CD4-positive, alpha-beta memory T cell (primary cell): ENCODE measurements at places on chromosomes 2 and 18.

DNA sequence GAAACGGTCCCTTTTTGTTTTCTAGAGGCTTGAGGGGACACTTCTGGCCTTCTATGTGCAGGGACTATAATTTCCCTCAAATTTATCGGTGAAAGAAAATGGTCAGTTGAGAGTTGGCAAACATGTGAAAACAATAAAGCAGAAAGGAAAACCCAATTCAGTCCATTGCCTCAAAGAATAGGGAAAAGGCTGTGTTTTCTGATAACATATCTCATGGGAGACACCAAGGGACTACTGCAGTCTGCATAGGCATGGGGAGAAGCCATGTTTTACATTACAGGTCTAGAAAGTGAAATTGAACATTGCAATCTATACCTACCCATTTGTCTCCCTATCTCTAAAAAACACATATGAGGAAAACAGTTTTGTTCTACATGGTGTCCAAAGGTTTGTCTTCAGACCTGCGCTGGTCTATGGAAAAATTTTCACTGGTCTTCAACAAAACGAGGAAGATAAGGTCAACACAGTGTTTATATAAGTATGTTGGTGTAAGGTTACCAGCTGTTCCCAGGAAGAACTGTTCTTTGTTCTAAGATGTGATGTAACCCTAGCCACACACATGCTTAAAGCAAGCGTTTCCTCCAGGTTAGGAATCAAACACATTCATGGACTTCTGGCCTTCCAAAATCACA, 179.7 kb downstream of the MREG start:
- no peak overlapping the region for H3K4me3 ChIP-seq
- DNase-seq = no peak
- H3K4me1 ChIP-seq = no peaks in the 10 kb centered on the region
- no peak overlapping the region for H3K27ac ChIP-seq

GRCh38 chr2:232341739-232342126, 36.8 kb upstream of the ALPP start:
- no peak overlapping the region for H3K27ac ChIP-seq
- H3K36me3 ChIP-seq = no peaks in the 10 kb centered on the region
- no peaks in the 10 kb centered on the region for H3K27me3 ChIP-seq
- H3K4me3 ChIP-seq = no peak overlapping the region
- no peaks in the 10 kb centered on the region for H3K4me1 ChIP-seq

GRCh38 chr2:38268001-38268400, 109.1 kb downstream of the ATL2 start:
- no peak for DNase-seq
- H3K36me3 ChIP-seq = no peaks in the 10 kb centered on the region
- H3K27ac ChIP-seq = no peak overlapping the region
- no peak overlapping the region for H3K4me3 ChIP-seq
- H3K4me1 ChIP-seq = no peaks in the 10 kb centered on the region

GRCh38 chr2:66814916-66815315, 380.0 kb downstream of the MEIS1 start:
- no peaks in the 10 kb centered on the region for H3K36me3 ChIP-seq
- H3K4me1 ChIP-seq = no peaks in the 10 kb centered on the region
- no peaks in the 10 kb centered on the region for H3K27me3 ChIP-seq
- no peak overlapping the region for H3K4me3 ChIP-seq

- no peaks in the 10 kb centered on the region for H3K4me1 ChIP-seq
- H3K27me3 ChIP-seq = no peaks in the 10 kb centered on the region
- no peak for DNase-seq
- H3K4me3 ChIP-seq = no peak overlapping the region
These were observed 105.8 kb downstream of the WDR7 start for GRCh38 chr18:56756966-56757365.

DNA sequence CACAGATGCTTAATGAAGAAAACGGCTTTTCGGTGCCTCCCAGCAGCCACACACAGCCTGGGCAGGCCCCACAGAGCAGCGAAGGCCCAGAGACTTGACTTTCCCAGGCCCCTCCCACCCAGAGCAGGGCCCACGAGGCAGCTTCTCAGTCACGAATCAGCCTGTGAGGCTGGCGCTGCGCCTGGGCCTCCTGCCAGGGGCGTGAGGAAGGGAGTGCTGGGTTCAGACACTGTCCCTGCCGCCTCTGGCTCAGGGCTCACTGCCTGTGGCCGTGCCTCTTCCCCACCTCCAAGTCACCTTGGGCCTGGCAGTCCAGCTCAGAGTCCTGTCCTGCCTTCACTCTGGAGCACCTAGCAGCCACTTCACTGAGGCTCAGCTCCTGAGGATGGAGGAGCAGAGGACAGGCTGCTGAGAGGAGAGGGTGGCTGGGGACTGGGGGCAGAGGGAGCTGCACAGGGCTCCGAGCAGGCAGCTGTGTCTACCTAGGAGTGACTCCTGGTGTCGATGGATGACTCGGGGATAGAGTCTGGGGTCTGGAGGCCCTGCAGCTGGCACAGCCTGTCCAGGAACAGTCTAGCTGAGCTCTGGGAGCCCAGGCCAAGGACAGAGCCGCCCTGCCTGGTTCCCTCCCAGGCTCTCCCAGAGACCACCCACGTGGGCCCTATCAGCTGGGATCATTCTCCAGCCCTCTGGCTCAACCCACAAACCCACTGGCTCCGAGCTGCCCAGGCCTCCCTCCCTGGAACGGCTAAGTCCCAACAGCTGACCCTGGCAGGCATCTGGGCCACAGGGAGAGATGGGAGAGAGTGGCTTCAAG, 36.4 kb upstream of the FOSL2 start:
- no peaks in the 10 kb centered on the region for H3K27me3 ChIP-seq
- no peaks in the 10 kb centered on the region for H3K36me3 ChIP-seq
- H3K4me1 ChIP-seq = peaks cover 47% of the 10 kb centered on the region
- DNase-seq = no peak

DNA sequence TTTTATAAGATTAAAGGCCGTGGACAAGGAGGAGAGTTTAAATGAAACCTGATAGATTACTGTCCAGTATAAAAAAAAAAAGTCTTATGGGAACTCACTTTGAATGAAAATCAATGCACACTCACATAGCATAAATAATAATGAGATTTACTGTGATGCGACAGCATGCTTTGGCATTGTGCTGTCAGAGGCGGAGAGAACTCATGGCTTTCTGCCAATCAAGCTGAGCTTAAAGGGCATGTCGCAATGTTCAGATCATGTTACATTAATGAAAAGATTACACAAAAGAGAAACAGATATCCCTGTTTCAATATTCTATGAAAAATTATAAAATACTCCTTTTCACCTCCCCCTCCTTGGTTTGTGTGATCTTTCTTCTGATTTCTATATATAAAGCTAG, 310.8 kb downstream of the ERBB4 start:
- no peaks in the 10 kb centered on the region for H3K27me3 ChIP-seq
- H3K27ac ChIP-seq = no peak overlapping the region
- no peaks in the 10 kb centered on the region for H3K4me1 ChIP-seq
- H3K4me3 ChIP-seq = no peak overlapping the region

- H3K4me3 ChIP-seq = no peak overlapping the region
- no peaks in the 10 kb centered on the region for H3K27me3 ChIP-seq
- no peak overlapping the region for H3K27ac ChIP-seq
- DNase-seq = no peak
- no peaks in the 10 kb centered on the region for H3K4me1 ChIP-seq
These were observed 317.0 kb downstream of the AGAP1 start for GRCh38 chr2:235810846-235811245.

- no peak overlapping the region for H3K27ac ChIP-seq
- H3K4me1 ChIP-seq = no peaks in the 10 kb centered on the region
- DNase-seq = no peak
- no peaks in the 10 kb centered on the region for H3K36me3 ChIP-seq
- H3K4me3 ChIP-seq = no peak overlapping the region
These were observed 54.1 kb upstream of the AQP4 start for GRCh38 chr18:26919627-26920026.

- H3K4me3 ChIP-seq = no peak overlapping the region
- H3K27me3 ChIP-seq = no peaks in the 10 kb centered on the region
- H3K36me3 ChIP-seq = no peaks in the 10 kb centered on the region
These were observed 157.5 kb upstream of the SESTD1 start for GRCh38 chr2:179422037-179422643.

DNA sequence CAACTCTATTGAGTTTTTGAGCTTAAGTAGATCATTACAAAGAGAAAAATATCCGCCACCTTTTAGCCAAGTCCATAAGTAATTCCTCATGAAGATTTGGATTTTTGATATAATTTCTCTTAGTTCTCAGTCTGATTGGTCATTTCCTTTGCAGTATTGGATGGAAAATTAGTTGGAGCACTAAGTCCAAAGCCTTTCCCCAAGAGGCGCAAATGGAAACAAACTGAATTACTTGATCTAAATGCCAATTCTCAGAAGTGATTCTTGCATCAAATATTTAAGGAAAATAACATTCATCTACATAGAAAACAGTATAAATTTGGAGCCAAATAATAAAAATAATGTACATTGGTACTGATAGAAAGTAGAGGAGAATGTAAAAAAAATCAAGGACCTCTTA, 115.6 kb downstream of the CACNB4 start:
- H3K27me3 ChIP-seq = no peaks in the 10 kb centered on the region
- H3K27ac ChIP-seq = no peak overlapping the region
- no peak for DNase-seq
- no peak overlapping the region for H3K4me3 ChIP-seq
- no peaks in the 10 kb centered on the region for H3K36me3 ChIP-seq

- H3K4me1 ChIP-seq = no peaks in the 10 kb centered on the region
- H3K27me3 ChIP-seq = no peaks in the 10 kb centered on the region
These were observed 50.6 kb upstream of the PTPRM start for GRCh38 chr18:7516266-7517117.

DNA sequence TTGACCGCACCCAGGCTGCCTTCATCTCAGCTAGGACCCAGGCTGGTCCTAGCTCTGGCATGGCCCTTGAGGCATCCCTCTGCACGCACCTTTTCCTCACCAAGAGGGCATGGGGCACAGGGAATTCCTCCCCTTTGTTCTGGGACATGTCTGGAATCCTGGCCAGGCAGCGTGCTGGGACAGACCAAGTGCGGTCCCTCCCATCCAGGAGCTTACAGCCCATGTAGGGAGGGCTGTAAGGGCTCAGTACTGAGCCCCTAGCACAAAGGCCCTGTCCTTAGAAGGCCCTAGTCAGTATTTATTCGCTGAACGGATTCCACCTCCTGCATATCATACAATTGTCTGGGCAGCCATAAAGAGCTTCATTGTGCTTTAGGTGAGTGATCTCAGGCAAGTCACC, 3.0 kb downstream of the TMEM37 start:
- H3K27me3 ChIP-seq = peaks cover 8% of the 10 kb centered on the region
- H3K4me1 ChIP-seq = no peaks in the 10 kb centered on the region
- no peak overlapping the region for H3K4me3 ChIP-seq
- DNase-seq = no peak
- H3K36me3 ChIP-seq = no peaks in the 10 kb centered on the region
- no peak overlapping the region for H3K27ac ChIP-seq

GRCh38 chr18:50992351-50992762, 24.5 kb downstream of the ELAC1 start:
- no peaks in the 10 kb centered on the region for H3K27me3 ChIP-seq
- H3K4me1 ChIP-seq = no peaks in the 10 kb centered on the region
- no peak overlapping the region for H3K4me3 ChIP-seq
- no peaks in the 10 kb centered on the region for H3K36me3 ChIP-seq

DNA sequence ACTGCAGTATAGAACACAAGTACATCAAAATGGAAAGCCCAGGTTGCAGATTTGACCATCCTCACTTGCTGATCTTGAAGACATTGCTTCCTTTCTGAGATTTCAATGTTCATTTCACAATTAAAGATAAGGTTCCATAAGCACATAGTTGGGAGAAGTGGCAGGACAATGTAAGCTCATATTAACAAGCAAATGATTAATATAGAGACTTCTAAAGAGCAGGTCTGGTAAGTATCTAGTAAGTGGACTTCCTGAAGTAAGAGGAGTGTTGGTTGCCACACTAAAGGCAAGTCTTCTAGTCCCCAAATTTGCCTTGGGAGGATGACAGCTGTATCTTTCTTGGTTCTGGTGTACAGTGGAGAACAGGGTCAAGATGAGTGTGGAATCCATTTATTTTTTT, 1.4 kb upstream of the PTPRM start:
- DNase-seq = no peak
- no peaks in the 10 kb centered on the region for H3K36me3 ChIP-seq
- H3K27me3 ChIP-seq = peaks cover 5% of the 10 kb centered on the region
- H3K4me1 ChIP-seq = no peaks in the 10 kb centered on the region

DNA sequence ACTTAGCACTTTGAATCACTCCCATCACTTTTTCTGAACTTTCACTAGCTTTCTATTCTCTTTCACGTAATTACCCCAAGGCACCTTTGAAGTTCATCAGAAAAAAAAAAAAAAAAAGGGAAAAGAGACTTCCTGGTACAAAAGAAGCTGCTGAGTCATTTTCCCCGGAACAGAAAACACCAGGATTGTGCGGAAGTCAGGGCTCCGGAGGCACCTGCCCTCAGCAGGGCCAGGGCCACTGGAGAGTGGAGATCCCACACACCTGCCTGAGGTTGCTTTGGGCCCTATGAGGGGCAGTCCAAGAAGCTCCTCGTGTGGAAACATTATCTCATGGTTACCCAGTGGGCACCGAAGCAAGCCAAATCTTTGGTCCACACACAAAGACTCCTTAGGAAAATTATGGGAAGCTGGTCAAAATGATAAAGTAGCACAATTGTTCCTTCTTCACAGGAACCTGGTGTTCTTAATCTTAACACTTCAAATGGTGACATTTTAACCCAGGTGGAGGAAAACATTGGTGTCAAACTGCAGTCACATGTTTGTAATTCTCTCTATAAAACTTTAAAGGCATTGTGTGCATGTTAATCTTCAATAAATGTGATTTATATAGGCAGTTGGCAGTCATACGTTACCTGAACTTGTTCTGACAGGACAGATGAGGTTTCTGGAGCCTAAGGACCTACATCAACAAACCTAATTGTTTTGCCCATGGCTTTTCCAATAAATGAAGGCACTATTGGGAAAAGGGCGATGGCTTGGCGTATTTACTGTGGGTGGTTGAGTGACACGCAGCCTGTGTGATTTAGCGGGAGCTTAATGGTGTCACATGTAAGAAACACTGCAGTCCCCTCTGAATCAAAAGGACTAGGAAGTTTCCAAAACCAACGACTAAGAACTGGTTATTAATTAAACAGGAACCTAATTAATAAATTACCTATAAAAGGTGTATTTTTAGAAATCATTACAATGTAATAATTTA, 23.4 kb upstream of the FAM110C start:
- no peaks in the 10 kb centered on the region for H3K4me1 ChIP-seq
- H3K27me3 ChIP-seq = no peaks in the 10 kb centered on the region
- H3K4me3 ChIP-seq = no peak overlapping the region
- no peak for DNase-seq

- no peak overlapping the region for H3K4me3 ChIP-seq
- no peak overlapping the region for H3K27ac ChIP-seq
- no peaks in the 10 kb centered on the region for H3K36me3 ChIP-seq
These were observed 141.3 kb downstream of the AFF3 start for GRCh38 chr2:100000915-100001707.

DNA sequence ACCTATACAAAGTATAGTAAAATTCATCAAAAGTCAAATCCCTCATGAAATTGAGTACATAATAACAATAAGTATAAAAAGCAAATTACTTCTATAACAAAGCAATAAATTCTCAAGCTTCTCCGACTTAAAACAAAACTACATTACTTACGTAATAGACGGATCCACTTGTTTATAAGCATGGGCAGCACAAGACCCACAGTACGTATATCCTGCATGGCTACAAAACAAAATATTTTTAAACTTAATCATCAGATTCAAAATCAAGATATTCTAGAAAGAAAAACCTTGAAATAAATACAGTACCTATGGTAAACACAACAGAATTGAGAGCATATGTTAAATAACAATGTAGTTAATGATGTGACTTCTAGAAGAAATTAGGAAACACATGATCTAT, 78.9 kb downstream of the MEMO1 start:
- H3K4me3 ChIP-seq = no peak overlapping the region
- H3K27ac ChIP-seq = no peak overlapping the region
- DNase-seq = no peak

- no peaks in the 10 kb centered on the region for H3K27me3 ChIP-seq
- no peaks in the 10 kb centered on the region for H3K36me3 ChIP-seq
- no peak overlapping the region for H3K27ac ChIP-seq
- no peak overlapping the region for H3K4me3 ChIP-seq
- H3K4me1 ChIP-seq = no peaks in the 10 kb centered on the region
These were observed 100.6 kb upstream of the APCDD1 start for GRCh38 chr18:10353791-10354190.
